ENCODE measurements at places on chromosomes 6 and 20.
A peak's percentile ranks its signal among the peaks of the same experiment; 100 is the strongest.

DNA sequence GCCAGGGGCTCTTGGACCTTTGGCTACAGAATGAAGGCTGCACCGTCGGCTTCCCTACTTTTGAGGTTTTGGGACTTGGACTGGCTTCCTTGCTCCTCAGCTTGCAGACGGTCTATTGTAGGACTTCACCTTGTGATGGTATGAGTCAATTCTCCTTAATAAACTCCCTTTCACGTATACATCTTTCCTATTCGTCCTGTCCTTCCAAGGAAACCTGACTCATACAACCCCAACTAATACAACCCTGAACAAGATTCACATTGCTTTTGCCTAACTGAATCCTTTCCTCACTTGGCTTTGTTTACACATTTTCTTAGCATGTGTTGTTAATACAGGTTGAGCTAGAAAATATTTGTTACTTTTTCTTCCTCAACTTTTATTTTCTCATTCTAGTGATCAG is 21.9 kb downstream of the TBXT start:
- DNase-seq, result no peak

- peak; percentile 6 for DNase-seq
Observed at GRCh38 chr6:81613606-81614005, 138.9 kb downstream of the TENT5A start.

GRCh38 chr6:135875446-135875845 is 23.9 kb downstream of the PDE7B start:
- no peak for DNase-seq

GRCh38 chr20:45685896-45686295 is 15.9 kb upstream of the WFDC11 start:
- DNase-seq, result no peak

DNA sequence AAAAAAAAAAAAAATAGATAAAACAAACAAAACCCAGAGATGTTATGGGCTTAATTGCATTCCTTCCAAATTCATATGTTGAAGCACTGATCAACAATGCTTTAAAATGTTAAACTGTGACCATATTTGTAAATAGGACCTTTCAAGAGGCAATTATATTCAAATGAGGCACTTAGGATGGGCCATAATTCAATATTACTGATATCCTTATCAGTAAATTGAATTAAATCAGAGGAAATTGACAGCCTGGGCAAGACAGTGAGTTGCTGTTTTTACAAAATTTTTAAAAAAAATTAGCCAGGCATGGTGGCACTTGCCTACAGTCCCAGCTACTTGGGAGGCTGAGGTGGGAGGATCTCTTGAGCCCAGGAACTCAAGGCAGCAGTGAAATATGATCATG is 364.1 kb downstream of the GJA1 start:
- DNase-seq, result no peak

GRCh38 chr20:4476903-4477500 is 244.7 kb upstream of the PRND start:
- no peak for DNase-seq

Data from inflammatory macrophage treated with lipopolysaccharide for 4 hours (primary cell).